ENCODE measurements at places on chromosomes 6 and 20.

DNA sequence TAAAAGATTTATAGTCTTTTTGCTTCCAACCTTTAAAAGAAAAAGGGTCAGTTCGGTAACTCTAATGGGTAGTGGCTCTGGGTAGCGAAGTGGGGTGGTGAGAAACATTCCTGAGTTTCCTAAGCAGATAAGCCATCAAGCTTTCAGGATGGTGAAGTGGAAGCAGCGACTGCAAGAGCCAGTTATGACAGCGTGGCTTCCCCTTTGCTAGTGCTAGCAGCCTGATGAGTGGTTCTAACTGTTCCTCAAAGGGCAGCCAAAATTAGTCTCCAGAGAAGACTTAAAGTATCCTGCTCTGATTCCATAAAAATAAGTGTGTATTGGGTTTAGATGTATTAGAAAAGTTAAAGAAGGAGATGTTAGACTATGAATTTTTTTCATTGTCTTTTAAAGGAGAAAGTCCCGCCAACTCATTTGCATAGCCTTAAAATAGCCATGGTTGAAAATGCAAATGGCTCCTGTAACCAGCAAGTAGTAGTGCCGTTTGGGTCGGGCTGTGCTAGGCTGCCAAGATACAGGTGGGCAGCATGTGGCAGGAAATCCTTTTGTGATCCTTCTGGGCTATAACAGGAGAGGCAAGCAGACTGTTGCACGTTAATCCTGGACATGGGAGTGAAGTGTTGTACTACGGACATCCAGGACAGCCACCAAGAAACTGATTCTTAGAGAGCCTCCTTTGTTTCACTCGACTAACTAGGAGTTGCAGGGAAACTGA is 18.0 kb downstream of the ELOVL2 start:
- DNase-seq, result peak; percentile 22

DNA sequence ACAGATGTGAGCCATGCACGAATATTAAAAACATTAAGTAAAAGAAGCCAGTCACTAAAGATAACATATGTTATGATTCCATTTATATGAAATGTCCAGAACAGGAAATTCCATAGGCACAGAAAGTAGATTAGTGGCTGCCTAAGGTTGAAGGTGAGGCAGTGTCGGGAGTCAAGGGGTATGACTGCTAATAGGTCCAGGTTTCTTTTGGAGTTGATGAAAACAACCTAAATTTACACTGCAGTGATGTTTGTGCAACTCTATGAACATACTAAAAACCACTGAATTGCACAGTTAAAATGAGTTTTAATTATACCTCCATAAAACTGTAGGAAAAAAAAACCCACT is 14.4 kb downstream of the SRPK1 start:
- DNase-seq, result no peak

DNA sequence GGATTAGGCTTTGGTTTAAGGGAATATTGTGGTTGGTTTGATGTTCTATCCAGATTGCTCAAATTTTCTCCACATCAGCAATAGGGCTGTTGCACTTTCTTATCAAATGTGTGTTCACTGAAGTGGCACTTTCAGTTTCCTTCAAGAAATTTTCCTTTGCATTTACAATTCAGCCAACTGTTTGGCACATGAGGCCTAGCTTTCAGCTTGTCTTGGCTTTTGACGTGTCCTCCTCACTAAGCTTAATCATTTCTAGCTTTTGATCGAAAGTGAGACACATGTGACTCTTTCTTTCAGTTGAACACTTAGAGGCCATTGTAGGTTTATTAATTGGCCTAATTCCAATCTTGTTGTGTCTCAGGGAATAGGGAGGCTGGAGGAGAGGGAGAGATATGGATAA is 104.8 kb downstream of the FLRT3 start:
- no peak for DNase-seq

DNA sequence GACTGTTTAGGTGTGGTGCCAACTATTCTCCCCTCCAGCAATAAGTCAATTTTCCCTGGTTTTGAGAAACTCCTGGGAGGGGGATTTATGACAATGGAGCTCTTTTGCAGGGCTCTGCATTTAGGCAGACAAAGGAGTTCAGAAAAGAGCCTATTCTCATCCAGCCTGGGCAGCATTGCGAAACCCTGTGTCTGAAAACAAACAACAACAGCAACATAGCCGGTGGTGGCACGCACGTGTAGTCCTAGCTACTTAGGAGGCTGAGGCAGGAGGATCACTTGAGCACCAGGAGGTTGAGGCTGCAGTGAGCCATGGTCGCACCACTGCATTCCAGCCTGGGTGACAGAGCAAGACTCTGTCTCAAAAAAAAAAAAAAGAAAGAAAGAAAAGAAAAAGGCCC is 6.4 kb downstream of the CLPS start:
- DNase-seq, result no peak

DNA sequence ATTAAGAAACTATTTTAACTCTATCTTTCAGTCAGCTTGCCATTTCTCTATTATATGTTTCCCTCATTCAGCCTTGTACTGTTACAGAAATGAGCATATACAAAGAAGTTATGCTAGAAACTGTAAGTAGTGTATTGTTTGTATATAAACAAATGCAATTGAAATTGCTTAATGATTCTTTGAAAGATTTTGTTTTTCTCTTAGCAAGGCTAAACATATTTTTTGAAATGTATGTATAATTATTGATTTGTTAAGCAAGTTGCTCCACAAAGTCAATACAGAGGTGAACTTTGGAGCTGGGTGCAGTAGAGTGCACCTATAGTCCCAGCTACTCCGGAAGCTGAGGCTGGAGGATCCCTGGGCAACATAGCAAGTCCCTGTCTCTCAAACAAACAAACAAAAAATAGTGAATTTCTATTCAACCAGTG is 253.6 kb downstream of the RNGTT start:
- no peak for DNase-seq

DNA sequence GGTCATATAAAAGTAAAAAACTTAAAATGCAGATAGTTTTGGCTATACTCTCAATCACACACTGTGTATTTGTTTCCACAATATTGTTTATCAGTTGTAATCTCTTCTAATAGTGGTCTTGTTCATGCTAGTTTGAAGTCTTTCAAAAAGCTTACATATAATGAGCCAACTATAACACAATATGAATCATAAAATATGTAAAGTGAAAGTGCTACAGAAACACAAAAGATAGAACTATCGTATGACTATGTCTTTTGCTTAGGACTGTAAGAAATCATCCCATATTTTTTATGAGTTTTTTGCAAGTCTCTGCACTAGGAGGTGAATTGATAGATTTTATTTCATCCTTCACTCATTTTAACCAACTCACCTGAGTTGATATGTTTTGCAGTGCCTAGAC is 136.0 kb downstream of the MMUT start:
- DNase-seq, result no peak

- peak; percentile 29 for DNase-seq
Observed at GRCh38 chr6:38631186-38631783, 8.4 kb downstream of the BTBD9 start.

GRCh38 chr6:11536795-11537194 is 754 bp upstream of the TMEM170B start:
- peak; percentile 45 for DNase-seq

DNA sequence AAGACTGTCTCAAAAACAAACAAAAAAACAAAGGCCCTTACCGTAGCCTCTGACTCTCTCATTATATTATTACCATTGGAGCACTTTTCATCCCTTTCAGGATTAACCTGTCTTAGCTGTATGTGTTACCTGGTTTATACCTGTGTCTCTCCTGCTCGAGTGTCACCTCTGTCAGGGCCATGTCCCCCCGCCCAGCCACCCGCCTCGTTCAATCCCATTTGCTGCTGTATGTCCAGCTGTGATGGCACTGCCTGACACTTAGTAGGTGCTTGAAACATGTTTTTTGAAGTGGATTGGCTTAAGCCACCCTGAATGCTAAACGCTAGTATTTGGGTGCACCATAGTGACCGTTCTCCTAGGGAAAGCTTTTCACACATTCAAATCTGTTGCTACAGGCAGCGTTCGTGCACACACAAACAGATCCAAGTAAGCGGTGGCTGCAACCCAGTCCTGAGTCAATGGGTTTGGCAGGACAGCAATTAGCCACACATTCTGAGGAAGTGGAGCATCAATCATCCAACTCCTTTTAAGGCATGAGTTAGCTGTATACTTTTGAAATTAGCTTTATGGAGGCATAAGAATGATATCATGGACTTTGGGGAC is 98.9 kb upstream of the ZNF217 start:
- DNase-seq, result no peak

GRCh38 chr6:142045380-142046278 is 87.1 kb upstream of the GJE1 start:
- DNase-seq, result peak; percentile 47

- DNase-seq, result no peak
Observed at GRCh38 chr6:8013763-8014162, 50.4 kb downstream of the BLOC1S5 start.

DNA sequence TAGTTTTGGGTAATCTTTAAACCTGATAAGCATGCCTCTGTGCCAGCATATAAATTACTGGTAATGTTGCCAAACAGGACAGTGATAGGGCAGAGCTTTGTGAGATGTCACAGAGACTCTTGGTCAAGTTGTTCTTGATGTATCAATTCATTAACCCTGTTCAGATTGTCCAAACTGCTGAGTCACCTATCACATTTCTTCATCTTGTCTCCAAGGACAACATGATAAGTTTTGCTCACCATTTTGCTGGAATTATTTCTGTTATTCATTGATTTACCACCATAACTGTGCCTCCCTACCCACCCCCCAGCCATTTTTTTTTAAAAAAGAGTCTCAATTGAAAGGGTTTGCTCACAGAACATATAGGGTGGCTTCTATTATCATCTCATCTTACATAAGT is 19.5 kb upstream of the GMNN start:
- DNase-seq, result peak; percentile 71

DNA sequence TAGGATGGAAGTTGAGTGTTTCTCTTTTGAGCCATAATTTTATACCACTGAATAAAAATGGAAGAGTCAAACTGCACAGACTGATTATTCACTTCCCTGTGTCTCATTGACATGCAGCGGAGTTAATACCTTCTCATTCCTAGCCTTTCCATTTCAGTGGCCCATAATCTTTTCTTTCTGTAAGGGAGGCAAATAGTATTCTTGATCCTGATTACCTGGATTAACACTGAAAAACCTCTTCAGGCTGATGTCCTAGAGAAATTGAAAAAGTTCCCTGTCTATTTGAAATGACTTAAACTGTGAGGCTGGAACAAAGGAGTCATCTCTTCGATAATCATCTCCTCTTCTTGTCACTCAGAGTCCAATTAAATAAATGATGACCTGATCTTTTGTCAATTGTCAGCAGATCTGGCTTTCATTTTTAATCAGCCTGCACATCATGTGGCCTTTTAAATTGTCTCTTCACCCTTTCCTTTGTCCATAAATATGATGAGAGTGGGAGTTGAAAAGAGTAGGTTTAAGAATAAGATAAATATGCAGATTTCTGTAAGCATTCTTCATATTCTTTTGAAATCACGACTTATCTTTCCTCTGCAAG is 713.0 kb downstream of the EPM2A start:
- no peak for DNase-seq

GRCh38 chr6:4611429-4612129 is 164.6 kb upstream of the CDYL start:
- DNase-seq, result no peak

DNA sequence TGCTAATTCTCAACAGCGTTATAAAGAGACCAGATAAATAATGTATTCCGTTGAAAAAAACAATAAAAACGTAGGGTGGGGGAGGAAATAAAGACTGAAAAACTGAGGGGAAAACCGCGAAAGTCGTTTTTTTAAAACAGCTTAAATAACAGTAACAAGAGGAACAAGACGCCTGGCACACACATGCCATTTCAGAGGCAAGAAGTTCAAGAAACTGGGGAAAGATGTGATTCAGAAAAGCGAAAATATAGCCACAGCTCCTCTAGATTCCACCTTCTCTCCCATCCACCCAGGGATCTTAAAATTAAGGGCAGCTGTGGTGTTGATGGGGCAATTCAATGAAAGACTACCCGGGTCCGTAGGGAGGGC is 1.3 kb downstream of the EPB41L2 start:
- DNase-seq, result peak; percentile 58

- no peak for DNase-seq
Observed at GRCh38 chr6:160791981-160792418, 90.0 kb downstream of the PLG start.

GRCh38 chr6:139778106-139778505 is 403.7 kb upstream of the CITED2 start:
- no peak for DNase-seq

- peak; percentile 32 for DNase-seq
Observed at GRCh38 chr6:2184700-2185455, 60.5 kb downstream of the GMDS start.

- peak; percentile 52 for DNase-seq
Observed at GRCh38 chr20:58233881-58234528, 5.6 kb upstream of the ANKRD60 start.

- DNase-seq, result no peak
Observed at GRCh38 chr6:79277109-79277508, 42.6 kb upstream of the HMGN3 start.

DNA sequence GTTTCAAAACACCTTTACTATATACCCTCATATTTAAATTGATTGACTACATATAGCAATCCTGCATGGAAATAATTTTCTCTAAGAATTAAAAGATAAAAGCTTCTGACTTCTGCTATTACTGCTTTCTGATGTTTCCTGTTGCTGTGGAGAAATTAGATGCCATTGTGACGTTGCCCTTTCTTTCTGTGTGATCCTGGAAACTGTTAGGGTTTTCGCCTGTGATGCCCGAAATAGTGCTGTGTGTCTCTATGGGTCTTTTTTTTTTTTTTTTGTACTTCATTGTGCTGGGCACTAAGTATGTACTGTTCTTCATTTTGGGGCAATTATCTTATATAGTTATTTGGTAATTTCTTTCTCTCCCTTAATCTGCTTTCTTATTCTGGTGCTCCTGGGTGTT is 205.0 kb downstream of the ARID1B start:
- no peak for DNase-seq

GRCh38 chr6:132286298-132287019 is 114.8 kb downstream of the MOXD1 start:
- DNase-seq, result no peak

GRCh38 chr20:34269996-34270627 is 28.9 kb downstream of the ASIP start:
- DNase-seq, result no peak

DNA sequence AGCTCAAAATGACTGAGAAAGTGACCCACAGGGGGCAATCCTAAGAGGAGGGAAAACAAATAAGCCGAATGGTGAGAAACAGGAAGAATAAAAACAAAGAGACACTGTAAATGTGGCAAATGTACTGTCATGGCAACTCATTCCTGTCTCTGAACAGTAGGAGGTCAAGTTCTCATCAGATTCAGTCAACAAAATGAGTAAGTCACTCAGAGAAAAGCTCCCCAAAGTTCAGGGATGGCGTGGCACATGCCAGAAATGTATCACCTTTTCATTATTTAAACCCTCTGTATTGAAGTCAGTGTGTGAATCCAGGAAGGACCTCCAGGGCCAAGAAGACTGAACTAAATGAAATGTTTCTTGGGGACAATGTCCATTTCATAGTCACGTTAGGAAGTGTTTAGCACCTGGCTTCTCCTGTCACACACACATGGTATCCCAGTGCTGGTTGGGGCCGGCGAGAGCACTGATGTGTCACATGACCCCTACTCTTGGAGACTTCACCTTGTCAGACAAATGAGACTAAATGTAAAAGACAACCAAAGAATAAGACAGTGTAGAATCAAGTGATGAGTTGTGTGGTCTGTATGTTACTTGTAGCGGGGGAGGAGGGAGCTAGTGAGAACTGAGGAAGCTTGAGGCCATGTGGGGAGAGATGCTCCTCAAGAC is 20.7 kb downstream of the CNR1 start:
- DNase-seq, result no peak

- DNase-seq, result no peak
Observed at GRCh38 chr6:48378884-48379407, 267.9 kb upstream of the PTCHD4 start.

- DNase-seq, result no peak
Observed at GRCh38 chr20:1427457-1428054, 34.7 kb upstream of the FKBP1A start.

All from OCI-M1 (cell line).